Inflammatory macrophage treated with lipopolysaccharide for 4 hours (primary cell): ENCODE measurements at places on chromosomes 13 and 19.

GRCh38 chr19:44615863-44616247 is 2.5 kb downstream of the IGSF23 start:
- DNase-seq, result no peak

DNA sequence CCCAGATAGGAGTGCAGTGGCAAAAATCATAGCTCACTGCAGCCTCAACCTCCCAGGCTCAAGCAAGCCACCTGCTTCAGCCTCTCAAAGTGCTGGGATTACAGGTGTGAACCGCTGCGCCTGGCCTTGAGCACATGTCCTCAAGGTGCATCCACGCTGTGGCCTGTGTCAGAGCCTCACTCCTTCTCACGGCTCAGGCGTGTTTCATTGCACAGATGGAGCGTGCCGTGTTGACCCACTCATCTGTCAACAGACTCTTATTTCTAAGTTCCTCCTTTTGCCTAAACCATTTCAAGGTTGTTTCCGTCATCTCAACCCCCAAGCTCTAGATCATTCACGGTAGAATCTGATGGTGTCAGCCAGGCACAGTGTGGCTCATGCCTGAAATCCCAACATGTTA is 28.2 kb downstream of the ATP8B3 start:
- DNase-seq, result peak; percentile 16

- DNase-seq, result peak; percentile 10
Measured at GRCh38 chr19:51096473-51097165, 11.6 kb downstream of the CTU1 start.

DNA sequence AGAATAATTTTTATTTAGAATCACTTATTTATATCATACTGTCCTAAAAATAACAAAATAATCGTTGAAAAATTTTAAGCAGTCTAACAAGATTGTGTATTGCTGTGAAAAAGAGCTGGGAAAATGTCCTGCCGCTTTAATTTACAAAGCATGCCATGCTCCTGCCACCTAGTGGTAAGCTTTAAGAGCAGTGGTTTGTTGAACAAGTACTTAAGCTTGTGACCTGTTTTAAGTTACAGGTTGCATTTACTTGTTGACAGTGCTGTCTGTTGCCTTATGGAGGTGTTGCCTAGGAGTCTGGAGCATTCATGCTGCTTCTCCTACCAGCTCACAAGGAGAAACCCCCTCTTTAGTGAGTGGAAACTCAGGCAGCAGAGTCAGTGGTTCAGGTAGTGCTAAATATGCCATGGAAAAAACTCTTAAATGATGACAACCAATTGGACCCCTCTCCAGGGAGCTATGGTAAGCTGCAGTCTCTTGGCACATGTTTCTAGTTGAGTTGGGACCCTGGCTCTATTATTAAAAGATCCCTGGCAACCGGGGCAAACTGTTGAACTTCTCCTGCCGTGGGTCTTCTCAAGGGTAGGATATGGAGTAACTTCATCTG is 68.4 kb downstream of the SPATA13 start:
- peak; percentile 66 for DNase-seq

GRCh38 chr13:75554464-75554863 is 4.9 kb downstream of the UCHL3 start:
- DNase-seq, result peak; percentile 30

GRCh38 chr13:23752111-23753001 is 136.8 kb downstream of the MIPEP start:
- DNase-seq, result no peak

GRCh38 chr13:99864627-99864990 is 107.0 kb downstream of the ZIC5 start:
- DNase-seq, result no peak

GRCh38 chr19:22527554-22527953 is 105.4 kb upstream of the ZNF98 start:
- no peak for DNase-seq

DNA sequence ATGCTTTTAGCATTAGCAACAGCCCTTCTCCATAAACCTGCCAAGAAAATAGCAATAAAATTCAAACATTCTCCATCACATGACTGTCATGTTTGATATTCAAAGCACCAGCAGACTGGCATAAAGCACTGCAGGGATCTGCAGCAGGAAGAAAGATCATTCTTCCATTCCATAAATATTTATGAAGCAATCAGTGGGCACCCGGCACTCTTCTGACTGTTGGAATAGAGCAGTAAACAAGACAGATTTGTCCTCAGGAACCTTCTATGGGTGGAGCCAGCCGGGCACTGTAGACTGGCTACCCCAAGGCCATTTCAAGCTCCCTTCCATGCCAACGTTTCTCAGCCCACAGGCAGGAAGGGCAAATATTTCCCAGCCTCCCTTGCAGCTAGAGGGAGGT is 25.5 kb downstream of the PLA2G4C start:
- no peak for DNase-seq

- no peak for DNase-seq
Measured at GRCh38 chr19:19107654-19108053, 30.6 kb downstream of the TMEM161A start.

- no peak for DNase-seq
Measured at GRCh38 chr13:50686551-50686950, 156.9 kb downstream of the DLEU7 start.

DNA sequence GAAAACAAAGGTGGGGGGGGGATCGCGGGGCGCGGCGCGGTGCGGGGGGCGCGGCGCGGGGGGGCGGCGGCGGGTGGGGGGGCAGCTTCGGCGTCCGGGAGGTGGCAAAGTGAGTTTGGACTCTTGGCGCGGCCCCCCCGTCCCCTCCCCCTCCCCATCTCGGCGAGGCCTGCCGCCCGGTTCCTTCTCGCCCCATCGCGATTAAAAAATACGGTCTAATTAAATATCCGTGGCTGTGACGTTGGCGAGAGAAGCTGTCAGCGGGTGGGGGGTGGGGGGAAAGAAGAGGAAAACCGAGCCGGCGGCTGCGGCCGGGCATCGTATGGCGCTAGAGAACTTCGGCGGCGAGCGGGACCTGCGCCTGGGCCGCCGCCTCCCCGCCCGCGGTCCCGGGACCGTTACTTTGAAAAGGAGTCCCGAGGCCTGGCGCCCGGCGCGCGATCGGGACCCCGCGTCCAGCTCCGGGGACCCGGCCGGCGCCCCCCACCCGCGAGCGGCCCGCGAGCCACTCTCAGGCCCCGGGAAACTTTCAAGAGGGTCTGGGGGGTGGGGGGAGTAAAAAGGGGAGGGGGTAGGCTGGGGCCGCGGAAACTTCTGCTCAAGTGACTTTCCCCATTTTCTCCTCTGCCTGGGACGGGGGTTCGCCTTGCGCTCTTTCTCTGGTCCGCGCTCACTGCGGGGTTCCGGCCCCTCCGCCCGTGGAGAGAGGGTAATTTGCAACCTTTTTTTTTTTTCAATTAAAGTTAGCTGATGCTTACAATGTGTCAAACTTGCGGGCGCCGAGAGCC is 146.3 kb upstream of the ZNF536 start:
- no peak for DNase-seq

DNA sequence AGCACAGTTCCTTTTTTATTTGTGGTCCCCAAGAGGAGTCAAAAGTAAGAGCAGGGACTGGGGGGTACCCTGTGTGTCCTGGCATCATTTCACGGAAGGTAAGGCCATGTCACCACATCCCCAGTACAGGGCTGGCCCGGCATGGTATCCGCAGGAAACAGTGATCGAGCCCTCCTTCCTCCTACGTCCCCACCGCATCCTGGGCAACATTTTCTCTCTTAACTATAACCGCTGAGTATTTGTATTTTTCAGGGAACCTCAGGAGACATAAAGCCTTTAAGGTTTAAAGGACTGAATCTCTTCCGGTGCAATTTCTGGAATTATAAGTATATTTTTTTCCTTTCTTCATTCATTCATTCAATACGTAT is 13.6 kb upstream of the LATS2 start:
- no peak for DNase-seq

DNA sequence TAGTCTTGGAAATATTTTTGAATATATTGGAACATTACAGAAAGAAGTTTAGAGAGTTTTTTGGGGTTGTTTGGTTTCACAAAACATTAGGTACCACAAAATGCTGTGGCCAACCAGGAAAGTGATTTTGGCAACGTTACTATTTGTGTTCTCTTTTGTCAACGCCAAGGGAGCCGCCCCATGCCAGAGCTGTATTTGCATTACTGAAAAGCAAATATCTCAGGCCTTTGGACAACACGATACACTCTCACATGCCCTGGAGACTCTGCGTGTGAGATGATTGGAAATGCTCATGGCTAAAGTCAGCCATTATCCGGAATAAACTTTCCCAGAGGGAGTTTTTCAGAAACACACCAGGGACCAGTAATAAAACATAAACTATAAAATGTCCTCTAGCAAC is 324.6 kb downstream of the SHISA2 start:
- no peak for DNase-seq
